Midbrain (tissue), 1 donor: ENCODE measurements at places on chromosomes 2 and 18.
A peak's percentile ranks its signal among the peaks of the same experiment; 100 is the strongest.

DNA sequence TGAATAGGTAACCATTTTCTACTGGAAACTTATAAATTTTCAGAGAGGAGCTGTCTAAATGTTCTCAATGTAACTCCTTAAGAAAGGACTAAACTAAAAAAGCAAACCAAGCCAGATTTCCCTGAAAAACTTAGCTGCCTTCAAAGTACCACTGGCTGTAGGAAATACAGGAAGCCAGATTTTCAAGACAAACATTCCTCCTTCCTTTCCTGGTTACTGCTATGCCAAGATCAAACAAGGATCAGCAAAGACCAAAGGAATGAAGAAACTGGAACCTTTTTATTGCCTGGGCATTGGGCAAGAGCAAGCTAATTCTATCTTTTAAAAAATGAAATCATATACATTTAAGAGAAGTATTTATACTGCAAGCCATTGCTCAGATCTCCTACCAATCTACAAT lies 212.7 kb downstream of the DYM start:
- DNase-seq: no peak

DNA sequence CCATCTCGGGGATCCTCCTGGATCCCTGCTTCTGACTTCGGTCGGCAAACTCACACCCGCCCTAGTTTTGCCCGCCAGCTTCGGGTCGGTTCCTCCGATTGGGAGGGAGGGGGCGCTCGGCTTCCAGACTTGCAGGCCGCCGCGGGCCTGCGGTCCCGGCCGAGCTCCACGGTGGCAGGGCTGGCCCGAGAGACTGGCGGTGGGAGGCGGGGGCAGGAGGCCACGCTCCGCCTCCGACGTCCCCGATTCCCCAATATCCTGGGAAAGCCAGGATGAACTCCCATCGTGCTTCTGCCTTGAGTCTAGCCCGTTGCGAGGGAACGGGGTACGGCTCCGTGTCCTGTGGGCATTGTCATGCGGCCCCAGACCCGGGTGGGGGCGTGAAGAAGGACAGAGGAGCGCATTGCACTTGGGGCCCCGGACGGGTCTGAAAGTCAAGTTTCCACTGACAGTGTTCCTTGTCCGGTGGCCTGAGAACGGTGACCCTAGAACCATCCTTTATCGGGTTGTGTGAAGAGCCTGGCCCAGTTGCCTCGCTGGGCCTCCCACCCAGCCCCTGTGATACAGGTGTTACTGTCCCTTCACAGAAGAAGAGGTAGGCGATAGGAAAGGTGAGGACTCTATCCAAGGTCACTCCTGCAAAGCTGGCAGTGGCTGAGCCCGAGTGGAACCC lies 2.4 kb upstream of the INHBB start:
- DNase-seq: peak; percentile 88

DNA sequence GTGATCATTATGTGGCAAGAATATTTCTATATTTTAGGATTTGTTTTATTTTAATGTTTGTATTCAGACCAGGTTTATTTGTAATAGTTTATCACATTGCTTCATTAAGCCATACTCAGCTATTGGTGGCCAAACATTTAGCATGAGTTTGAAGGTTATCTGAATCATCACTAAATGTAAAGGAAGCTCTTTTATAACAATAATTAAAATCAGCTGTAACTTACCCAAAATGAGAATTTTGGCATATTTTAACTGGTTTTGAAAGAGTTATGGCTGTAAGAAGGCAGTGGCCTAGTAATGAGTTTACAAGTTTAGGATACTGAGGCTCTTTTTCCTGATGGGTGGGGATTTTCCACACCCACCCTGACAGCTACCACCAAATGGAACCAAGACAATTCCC lies 177.8 kb downstream of the EN1 start:
- no peak for DNase-seq

GRCh38 chr18:79590191-79591031 lies 89.2 kb upstream of the CTDP1 start:
- DNase-seq: peak; percentile 1

- DNase-seq: peak; percentile 26
These were observed 88.0 kb downstream of the LTBP1 start for GRCh38 chr2:33034784-33035183.

DNA sequence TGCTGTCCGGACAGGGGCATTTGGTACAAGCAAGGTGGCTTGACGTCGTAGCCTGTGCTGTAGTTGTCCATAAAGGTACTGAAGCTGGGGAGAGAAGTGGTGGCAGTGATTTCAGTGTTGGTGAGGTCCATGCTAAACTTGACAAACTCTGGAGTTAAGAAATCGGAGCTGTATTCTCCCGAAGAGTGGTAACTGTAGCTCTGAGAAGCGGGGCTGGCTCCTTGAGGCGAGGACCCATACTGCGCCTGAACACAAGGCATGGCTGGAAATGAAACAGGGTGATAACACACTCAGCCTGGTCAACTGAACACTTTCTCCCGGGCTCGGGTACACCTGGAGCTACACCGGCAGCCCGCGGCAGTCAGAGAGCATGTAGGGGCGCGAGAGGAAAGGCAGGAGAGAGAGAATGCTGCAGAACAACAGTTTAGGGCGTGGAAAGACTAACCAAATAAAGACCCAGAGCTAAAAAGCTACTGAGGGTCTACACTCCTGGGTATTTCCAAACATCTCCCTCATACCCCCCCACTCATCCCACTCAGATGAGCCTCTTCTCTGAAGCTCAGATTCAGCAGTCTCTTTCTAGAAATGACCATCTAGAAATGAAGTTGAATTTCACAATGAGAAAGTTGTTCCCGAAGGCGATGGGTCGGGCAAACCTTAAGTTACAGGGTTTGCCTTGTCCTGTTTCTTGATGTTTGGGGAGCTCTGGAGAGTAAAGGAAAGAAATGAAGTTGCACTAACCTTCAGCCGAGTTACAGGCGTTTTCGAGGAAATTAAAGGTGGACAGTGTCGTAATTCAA lies 2.4 kb downstream of the NR4A2 start:
- no peak for DNase-seq

DNA sequence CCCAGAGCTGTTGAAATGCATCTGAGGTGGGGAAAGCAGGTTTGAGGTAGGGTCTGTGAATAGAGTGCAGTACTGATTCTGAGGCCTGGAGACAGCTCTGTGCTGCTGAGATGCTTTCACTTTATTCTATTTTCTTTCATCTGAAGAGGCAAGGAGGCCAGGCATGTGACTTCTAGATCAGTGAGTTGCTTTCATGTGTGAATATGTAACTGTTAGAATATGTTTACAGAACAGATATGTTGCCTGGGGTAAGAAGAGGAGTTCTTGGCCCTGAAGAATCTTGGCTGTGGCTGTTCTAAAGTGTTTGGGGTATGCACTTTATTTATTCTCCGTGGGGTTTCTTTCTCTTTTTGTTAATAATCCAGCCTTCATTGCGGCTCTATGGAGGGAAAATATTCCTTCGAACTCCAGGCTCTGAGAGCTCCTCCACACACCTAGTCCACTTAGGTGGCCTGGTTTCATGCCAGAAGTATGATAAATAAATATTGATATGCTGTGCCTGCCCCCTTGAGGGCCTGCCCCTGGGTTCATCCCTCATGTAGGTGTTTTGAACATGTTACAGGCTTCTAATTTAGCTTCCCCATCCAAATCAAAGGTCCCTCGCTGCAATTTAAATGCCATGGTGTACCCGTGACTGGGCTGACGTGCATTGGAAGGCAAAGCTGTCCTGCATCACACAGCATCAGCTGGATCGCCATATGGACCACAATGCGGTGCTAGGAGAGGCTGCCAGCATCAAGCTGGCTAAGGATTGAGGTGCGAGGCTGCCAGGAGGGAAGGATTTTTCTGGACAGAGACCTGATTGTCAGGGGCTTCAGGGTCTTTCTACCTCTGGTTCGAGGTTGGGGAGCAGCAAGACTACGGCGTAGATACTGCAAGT lies 102.9 kb downstream of the PRKCE start:
- DNase-seq: no peak

GRCh38 chr2:86226070-86226469 lies 26.8 kb downstream of the MRPL35 start:
- DNase-seq: no peak

DNA sequence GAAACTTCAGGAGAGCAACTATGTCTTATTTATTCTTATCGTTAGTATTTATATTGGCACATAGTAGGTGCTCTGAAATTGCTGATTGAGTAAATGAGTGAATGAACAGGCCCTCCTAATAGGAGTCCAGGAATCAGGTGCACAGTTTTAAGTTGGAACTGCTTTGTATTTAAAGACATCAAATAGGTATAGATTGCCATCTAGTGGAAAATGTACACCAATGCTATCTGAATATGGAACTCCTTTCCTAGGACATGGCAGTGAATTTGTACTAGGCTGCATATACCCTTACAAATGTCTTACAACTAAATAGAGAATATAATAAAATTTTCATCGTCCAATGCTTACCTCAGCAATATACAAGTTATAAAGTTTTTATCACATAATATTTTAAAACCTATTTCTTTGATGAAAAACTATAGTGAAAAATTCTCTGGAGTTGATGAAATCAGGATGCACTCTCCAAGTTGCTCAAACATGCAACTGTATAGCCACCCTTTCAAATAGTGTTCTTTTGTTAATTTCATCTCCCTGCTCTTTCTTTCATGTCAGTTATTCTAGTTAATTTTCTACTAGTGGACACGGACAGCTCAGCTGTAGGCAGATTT lies 318.9 kb upstream of the SYT4 start:
- DNase-seq: peak; percentile 28

DNA sequence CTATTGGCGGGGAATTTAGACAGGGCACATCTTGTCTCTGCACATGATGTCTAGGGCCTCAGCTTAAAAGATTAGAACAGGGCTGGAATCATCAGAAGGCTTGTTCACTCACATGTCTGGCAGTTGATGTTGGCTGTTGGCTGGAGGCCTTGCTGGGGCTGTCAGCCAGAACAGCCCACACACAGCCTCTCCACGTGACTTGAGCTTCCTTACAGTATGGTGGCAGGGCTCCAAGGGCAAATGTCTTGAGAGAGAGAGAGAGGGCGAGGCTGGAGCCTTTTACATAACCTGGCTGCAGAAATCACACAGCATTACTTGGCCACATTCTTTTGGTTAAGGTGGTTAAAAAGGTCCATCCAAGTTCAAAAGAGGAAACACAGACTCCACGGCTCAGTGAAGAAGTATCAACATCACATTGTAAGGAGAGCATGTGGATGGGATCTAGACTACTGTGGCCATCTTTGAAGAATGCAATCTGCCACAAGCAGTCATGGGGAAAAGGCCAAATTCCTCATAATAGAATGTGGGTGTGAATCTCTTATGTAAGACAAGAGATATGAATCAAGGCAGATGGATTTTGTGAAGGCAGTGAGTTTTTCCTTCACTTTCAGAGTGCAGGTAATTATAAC lies 30.4 kb downstream of the SRSF7 start:
- no peak for DNase-seq

DNA sequence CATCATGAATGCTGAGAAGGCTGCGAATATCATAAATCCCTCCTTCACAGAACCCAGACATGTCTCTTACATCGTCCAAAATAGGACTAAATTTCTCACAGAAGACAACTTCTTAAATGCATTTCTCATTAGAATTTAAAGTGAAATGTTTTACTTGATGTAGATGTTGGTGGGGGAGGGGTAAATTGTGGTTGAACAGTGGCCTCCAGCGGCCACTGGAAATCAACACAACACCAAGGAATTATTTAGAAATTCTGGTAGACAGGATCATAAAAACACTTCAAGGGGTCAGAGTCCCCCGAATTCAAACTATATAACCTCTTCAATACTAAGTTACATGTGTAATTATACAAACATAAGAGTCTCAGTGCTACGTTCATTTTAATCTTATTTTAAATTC lies 135.9 kb downstream of the ABCA12 start:
- peak; percentile 51 for DNase-seq

GRCh38 chr2:5285872-5286769 lies 406.1 kb upstream of the SOX11 start:
- DNase-seq: no peak

DNA sequence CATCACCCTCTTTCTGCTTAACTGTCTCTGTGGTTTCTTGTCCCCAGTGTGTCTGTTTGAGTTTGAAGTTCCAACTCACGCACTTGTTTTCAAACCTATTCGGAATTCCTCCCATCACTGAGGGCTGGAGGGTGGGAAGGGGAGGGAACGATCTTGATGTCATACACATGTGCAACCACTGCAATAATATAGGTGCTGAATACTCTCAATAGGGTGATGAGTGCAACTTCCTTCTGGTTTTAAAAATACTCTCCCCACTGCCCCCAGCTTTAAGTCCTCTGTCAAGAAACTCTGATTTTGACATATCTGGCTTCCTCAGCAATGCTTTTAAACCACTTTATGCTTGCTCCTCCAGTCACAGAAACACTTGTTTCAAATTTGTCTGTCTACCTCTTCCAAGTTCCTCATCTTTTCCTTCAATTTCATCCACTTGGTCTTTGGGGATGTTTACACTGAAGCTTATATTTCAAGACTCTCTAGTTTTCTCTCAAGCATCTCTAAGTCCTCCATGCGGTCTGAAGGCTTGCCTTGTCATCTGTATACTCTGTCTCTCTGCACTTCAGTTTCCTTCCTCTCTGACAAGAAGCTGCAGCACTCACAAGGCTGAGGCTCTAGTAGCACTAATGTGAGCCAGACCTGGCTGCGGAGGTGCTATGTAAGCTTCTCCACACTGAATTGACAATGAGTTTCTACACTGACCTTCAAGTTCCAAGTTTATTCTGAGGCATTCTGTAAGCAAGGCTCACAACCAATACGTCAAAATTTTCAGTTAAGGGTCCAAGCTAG lies 422.3 kb downstream of the ZEB2 start:
- no peak for DNase-seq

DNA sequence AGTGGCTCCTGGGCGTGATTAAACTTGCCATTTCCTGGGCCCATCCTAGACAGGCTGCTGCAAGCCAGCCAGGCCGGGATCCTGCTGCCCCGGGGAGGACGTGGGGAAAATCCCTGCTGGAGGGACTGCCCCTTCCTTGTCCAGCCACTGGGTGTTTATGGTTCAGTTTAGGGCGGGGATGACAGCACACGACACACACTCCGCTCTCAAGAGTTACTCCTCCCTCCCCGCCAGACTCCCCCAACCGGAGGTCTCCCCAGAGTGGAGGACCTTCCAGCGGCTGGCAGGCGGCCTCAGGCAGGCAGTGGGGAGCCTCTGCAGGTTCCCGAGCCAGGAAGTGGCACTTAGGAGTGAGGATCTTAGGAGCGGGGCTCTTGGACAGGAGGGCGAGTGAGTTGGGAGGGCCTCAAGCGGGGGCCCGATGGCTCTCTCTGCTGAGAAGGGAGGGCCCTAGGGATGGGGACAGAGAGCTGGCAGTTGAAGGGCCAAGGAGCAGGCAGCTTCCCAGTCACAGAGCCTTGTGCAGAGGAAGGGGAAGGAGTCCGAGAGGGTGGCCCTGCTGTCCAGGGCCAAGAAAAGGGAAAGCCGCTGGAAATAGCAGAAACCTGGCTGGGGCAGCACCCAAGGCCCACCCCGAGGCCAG lies 5.7 kb upstream of the GPR35 start:
- no peak for DNase-seq

GRCh38 chr2:32835148-32835547 lies 111.6 kb upstream of the LTBP1 start:
- no peak for DNase-seq

DNA sequence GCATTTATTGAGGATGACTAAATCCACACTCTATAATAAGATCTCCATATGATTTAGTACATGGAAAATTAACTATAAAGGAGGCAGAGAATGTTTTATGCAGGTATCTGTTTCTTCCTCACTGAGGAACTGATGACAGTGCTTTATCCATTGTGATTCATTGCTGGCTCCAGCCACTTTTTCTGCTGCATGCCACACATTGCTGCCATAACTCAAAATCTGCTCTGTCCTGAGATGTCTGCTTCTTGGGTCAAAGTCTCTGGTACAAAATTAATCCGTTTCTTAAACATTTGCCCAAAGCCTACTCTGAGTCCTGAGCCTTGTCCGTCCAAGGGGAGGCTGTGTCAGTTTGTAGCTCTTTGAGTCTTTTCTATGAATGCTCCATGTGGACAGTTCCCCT lies 15.5 kb upstream of the ARHGAP28 start:
- DNase-seq: no peak
